SHP77 (cell line): ENCODE measurements at places on chromosomes 13 and 19.

DNA sequence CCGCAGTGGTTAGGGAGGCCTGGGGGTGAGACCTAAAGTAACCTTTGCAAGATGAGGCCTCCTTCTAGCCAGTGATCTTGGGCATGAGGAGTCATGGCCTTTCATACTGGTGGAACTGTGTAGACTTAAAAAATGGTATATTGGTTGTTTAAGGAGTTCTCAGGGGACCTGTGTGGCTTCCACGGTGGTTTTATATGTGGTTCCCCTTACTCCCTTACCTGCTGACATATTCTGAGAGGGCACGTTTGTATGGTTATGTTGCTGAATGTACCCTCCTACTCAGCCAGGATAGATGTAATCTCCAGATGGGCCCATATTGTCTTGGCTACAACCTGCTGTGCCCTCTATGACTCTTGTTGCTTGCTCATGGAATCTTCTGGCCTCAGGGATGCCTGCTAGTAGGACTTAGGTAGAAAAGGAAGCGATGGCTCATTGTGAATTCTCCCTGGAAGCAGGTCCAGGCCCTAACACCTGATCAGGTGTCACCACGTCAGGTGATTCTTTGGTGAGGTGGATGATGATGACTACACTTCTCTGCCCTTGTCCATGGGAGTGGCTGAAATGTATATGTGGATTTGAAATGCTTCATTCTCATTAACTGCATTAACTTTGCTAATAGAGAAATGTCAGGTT lies 1.8 kb downstream of the ZNF460 start:
- no peak for DNase-seq

DNA sequence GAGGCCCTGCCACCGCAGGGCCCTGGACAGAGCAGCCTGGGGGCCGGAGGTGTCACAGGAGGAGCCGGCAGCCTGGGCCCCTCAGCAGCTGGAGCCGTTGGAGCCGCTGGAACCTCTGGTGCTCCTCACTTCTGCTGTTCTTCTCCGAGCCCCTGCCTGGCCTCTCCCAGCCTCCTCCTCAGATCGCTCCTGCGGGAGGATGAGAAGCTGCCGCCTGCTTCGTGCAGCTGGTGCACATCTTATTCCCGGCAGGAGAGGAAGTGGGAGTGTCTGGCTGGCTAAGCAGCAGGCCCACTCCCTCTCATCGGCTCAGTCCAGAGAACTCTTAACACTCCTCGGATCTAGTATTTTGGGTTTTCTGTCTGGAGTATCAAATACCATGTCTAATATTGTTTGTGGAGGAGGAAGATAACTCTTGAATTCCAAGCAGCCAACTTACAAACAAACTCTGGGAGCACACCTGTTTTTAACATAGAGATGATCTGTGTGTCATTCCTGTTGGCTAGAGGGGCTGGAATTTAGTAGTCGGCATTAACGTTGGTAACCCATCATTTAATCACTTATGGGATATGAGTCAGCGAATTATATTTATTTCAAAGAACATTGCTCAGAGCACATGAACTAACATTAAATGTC lies 37.1 kb upstream of the RNF113B start:
- no peak for DNase-seq

DNA sequence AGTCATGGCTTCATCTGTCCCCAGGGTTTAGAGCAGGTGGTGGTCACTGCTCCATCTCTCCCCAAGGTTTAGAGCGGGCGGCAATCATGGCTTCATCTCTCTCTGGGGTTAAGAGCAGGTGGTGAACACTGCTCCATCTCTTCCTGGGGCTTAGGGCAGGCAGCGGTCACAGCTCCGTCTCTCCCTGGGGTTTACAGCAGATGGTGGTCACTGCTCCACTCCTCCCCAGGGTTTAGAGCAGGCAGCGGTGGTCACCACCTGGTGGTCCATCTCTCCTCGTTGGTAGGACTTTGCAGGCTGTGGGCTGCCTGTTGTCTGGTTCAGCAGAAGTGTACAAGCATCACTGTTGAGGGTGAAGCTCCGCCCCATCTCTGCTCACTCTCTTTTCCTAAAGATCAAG lies 52.8 kb upstream of the ARHGEF7 start:
- DNase-seq: no peak

DNA sequence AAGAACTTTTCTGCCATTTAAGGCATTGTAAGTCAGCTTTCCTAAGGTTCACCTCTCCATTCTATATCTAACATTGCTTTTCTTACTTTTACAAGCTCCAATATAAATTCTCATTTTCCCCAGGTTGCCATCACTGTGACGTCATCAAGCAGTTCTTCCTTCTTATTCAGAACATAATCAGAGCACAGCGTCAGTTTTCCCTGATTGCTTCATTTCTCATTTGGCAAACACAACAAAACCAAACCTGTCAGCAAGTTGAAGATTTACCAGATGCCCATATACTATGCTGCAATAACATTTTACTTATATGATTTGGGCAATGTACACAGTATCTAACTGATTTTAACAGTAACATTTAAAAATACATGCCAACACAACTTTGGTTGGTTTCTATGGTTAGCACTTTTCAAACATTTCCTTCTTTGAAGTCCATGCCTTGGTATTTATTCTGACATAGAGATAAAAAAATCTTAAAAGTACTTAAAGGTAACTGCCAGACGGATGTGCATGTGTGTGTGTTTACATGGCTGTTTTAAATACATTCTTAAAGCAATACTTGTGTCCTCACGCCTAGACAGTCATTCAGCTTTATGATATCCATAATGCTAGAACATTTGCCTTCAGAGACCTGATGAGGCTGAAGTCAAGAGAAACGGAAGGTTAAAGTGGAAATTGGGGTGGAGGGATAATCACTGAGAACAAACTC lies 264.0 kb downstream of the KLF12 start:
- no peak for DNase-seq

- DNase-seq: no peak
Measured at GRCh38 chr19:15279326-15279904, 47.2 kb upstream of the EPHX3 start.

DNA sequence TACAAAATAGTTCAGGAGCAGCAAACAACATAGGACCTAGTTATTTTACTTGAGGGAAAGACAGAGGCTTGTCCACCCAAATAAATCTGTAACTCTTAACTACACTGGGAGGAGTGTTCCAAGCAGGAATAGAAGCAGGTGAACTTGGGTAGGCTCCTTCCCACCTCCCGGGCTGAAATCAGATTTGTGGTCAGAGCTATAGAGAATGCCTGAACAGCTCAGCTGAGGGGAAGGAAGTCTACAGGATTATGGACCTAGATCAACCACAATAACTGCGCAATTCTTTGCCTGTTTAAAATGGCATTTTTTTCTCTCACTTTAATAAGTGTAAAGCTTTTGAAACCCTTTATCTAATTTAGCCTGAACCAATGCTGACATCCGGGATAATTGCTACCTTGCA lies 73.5 kb upstream of the IRS2 start:
- no peak for DNase-seq

DNA sequence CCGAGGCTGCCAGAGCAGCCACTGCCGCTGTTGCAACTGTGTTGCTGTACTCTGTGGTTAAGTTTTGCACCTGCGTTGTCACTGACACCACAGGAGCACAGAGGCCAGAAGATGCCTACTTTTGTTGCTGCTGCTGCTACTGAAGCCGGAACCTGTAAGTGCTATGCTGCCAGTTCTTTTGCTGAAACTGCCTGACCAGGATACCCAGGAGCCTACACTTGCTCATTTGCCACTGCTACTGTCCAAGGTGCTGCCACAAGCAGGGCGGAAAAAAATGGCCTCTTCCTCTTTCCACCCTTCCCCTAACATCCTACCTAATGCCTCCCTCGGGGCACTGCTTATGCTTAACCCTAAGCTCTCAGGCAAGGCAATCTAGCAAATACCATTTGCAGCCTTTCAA lies 29.0 kb upstream of the NBEA start:
- DNase-seq: no peak

DNA sequence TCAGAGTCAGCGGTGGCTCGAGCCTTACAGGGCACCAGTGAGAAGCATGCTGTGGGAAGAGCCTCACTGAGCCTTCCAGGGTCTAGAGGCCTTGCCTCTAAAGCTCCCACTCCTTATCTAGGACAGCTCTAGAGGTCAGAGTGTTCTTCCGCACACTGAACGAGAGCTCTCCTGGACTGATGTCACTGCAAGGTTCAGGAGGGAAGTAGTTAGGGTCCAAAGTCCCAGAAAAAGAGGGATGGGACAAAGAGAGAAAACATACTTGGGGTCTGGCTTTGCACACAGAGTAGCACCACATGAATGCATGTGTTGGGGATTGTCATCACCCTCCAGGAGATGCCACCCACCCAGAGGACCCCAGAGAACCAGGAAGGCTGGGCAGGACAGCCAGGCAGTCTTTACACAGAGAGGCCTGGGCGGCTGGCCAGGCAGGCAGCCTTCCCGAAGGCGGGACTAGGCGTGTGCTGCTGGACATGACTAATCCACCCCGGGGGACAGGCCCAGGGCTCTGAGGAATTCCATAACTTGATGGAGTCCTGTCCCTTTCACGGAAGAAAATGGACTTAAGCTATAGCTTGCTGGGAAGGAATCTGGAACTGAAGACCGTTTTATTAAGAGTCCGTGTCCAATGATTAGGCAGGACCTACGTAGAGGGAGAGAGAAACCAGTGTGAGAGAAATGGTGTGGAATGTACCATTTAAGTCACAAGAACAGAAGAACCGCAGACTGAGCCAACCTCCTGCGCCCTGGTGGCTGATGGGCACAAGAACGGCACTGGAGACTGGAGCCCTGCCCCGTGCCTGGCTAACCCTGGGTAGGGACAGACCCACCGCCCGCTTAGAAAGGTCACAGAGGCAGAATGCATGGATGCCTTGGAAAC lies 16.6 kb upstream of the EPHX3 start:
- DNase-seq: no peak

GRCh38 chr13:63110466-63110865 lies 1694.8 kb upstream of the PCDH20 start:
- DNase-seq: no peak

DNA sequence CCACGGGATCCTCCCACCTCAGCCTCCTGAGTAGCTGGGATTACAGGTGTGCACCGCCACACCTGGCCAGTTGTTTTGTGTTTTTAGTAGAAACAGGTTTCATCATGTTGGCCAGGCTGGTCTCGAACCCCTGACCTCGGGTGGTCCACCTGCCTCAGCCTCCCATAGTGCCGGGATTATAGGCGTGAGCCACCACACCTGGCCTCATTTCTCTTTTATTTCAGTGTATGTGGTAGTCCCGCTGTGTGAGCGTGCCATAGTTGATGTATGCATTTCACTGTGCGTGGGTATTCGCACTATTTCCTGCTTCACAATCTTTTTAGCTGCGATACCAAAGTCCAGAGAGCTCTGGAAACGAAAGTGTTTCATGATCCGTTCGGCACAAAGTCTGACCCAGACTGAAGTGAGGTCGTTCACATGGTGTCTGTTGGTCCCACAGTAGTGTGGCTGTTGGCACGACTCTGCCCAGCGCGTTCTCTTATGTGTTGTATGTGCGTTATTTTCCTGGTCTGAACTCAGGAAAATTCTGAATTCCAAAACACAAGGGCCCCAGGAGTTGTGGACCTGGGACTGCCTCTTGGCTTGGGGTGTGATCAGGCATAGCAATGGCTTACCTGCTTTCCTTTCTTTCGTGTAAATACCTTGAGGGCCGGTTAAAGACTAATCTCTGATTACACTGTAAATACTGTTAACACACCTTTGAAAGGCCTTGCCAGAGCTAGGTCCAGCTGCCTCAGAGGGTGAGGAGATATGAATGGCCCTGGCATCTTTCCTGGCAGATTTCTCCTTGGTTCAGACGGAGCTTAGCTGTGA lies 8.6 kb downstream of the EPN1 start:
- no peak for DNase-seq

DNA sequence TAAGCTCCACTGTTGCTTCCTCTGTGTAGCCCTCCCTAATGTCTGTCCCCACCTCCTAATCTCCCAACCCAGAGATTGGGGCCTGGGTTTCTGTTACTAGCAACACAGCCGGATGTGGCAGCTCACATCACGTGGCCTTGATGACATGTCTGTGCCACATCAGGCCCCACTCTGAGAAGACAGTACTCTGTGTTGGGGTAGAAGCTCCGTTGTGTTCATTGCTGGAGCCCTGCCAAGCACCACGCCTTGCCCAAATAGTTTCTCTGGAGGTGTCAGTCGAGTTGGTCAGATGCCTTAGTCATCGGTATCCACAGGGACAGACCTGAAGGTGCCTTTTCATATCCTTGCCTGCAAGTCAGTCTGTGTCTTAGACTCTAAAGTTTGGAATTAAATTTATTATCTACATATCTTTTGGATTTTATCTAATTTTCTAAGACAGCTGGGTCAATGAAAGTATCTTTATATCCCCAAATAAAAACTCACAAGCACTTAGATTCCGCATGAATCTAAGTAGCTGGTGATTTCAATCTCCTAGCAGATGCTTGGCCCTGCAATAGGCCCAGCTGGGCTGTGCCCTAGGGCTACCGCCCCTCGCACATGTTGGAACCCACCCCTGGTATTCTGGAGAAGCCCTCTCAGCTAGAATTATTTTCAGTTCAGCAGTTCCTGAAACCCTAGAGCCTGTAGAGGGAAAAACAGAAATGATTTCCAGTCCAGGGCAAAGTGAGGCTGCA lies 204.0 kb upstream of the TSHZ3 start:
- no peak for DNase-seq

DNA sequence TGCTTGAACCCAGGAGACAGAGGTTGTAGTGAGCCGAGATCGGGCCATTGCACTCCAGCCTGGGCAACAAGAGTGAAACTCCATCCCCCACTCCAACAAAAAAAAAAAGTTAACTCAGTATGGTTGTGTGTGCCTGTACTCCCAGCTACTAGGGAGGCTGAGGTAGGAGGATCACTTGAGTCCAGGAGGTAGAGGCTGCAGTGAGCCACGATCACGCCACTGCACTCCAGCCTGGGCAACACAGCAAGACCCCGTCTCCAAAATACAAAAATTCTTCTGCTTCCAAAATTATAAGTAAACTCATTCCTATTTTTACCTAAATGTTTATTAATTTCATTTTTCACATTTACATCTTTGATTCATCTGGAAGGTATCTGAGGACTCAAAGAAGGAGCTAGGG lies 14.4 kb downstream of the PNMA8A start:
- DNase-seq: no peak

GRCh38 chr13:91312324-91312723 lies 35.2 kb upstream of the MIR17HG start:
- no peak for DNase-seq
